ENCODE measurements at places on chromosomes 2 and 18.
A peak's percentile ranks its signal among the peaks of the same experiment; 100 is the strongest.

DNA sequence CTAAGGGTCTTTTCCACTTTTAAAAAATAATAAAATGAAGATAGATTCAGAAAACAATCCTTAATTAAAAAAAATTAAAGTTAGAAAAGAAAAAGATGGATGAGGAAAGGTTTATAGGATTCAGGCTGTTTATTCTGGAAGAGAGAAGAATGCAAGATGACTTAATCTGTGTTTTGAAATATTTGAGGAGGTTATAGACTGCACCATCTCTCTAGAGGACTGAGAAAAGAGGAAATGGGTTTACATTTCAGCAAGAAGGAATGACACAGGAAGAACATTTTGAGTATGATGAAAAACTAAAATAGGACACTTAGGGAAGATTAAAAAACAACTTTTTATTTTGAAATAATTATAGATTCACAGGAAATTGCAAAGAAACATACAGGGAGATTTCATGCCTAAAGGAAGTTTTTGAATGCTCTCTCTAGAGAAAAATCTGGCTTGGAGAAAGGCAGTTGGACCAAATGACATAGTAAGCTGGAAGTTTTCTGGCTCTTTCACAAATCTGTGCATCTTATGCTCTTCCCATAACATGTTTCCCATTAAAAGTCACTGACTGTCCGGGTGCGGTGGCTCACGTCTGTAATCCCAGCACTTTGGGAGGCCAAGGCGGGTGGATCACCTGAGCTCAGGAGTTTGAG lies 75.0 kb downstream of the CERS6 start:
- no peak for DNase-seq

DNA sequence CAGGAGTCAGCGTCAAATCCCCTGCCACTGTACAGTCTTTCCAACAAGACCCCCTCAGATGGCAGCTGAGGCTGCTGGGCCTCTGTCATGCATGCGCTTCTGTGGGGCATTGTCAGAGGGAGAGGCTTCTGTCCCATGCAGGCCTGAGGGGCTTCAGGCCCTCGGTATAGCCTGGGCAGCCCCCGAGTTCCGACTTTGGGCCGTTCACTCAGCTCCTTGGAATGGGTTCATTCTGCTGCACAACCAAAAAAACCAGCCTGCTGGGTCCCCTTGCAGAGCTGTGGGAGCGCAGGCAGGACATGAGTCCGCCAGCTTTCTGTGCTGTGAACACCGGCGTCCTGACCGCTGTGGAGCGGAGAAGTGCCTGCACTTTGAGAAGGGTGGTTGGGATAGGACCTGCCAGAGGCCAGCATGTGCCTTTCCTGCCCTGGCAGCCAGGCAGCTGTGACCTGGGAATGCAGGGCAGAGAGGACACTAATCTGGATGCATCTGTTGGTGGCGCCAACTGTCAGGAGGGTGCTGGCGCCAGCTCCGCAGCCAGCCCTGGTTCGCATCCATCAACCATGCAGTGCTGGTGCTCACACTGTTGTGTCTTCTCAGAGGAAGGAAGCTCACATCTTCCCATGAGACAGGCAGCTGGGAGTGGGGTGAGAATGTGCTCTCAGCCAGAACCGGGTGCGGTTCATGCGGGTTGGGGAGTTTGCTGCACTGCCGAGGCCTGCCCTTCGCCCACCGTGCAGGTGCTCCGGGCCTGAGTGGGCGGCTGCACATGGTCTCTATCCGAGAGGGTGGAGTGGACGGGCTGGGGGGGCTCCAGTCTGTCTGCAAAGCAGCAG lies 14.3 kb downstream of the ARHGEF4 start:
- no peak for DNase-seq

- DNase-seq = no peak
Observed at GRCh38 chr18:46628206-46628605, 28.8 kb downstream of the LOXHD1 start.

GRCh38 chr2:37880551-37880950 lies 44.5 kb upstream of the RMDN2 start:
- DNase-seq = no peak

GRCh38 chr2:380772-381171 lies 92.9 kb upstream of the ALKAL2 start:
- DNase-seq = no peak

- peak; percentile 73 for DNase-seq
Observed at GRCh38 chr2:204842661-204843485, 297.6 kb downstream of the PARD3B start.

DNA sequence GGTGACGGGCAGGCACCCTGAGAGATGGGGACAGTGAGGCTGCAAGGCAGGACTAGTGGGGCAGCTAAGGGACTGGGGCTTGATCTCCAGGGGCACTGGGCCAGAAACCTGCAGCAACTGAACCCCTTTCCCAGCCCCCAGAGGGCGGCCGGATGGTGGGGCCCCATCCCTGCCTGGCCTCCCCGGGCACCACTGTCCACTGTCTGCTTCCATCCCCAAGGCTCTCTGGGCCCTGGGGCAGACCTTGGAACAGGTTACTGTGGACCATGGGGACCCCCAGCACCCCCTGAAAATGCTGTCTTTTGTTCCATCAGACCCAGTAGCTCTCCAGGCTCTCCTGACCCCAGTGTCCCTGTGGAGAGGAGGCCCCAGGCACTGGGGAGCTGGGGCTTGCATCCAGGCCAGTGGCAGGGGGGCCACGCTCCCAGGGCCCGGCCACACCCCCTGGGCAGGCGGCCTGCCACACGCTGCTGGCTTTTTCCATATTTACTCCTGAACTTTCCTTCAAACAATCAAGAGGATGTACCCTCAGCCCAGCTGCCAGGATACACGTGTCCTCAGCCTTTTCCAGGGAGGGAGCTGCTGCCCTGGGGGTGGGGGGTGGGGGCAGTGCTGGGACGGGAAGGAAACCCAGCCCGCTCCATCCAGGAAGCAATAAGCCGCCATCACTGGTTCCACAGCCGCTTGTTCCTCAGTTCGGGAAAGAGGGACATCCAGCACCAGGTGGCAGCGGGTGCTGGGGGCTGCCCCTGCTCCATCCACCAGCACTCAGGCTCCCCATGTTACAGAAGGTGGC lies 102.3 kb upstream of the ODC1 start:
- DNase-seq = no peak

All from activated CD4-positive, alpha-beta T cell treated with anti-CD3 and anti-CD28 coated beads, Interleukin-2, Interleukin-6, amounts not matched to agents 100 ng/mL and 50 ng/mL, durations not matched to agents 16 hours and 8 hours (primary cell).